Stimulated activated naive CD4-positive, alpha-beta T cell treated with Interleukin-2 at 50 U/mL for 16 hours (primary cell): ENCODE measurements at places on chromosomes 2 and 18.
A peak's percentile ranks its signal among the peaks of the same experiment; 100 is the strongest.

GRCh38 chr2:45700407-45701013 is 49.0 kb downstream of the PRKCE start:
- DNase-seq = no peak

DNA sequence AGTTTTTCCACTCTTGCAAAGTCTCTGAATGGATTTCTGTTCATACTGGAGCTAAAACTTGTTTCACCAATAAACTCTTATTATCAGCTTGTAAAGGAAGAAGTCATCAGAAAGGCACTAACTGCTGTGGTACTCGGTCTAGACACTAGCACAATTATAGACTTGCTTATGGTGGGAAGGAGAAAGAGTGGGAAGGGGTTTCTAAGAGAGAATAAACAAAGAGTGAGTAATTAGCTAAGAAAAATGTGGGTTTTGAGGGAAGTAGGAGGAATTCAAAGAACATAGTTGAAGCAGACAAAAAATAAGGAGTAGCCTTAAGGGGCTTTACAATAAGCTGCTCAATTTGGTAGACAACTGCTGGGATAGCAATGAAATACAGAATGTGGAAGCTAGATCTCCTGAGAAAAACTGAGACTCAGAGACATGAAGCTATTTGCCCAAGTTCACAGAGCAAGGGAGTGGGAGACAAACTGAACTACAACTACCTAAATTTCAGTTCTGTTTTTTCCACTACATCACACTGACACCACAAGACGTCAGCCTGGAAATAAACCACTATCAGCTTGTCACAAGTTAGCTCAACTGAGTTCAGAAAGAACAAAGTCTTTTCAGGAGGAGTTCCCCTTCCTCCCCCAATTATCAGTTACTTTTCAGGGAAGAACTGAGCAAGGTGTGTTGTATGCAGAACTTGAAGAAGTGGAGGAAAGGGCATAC is 59.7 kb downstream of the MAP4K3 start:
- DNase-seq = no peak

- no peak for DNase-seq
These were observed 144.4 kb downstream of the DYSF start for GRCh38 chr2:71597756-71598155.

DNA sequence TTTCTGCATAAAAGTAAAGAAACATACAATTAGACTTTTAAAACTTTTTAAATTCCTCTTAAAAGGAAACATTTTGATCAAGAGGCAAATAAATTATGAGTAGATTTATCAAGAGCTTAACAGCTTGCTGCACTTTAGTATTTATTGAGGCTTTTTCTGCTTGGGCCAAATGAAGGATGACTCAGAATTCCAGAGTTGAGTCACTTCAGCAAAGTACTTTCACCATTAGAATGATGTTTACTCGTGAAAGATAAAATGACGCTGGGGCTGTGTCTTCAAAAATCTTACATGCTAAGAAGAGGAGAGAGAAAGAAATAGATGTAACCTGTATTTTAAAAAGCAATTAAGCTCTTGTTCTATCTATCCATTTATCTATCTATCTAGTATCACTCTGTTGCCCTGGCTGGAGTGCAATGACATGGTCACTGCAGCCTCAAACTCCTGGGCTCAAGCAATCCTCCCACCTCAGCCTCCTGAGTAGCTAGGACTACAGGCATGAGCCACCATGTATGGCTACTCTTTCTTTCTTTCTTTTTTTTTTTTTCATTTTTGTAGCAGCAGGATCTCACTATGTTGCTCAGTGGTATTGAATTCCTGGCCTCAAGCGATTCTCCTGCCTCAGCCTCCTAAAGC is 75.3 kb upstream of the RIOK3 start:
- no peak for DNase-seq

DNA sequence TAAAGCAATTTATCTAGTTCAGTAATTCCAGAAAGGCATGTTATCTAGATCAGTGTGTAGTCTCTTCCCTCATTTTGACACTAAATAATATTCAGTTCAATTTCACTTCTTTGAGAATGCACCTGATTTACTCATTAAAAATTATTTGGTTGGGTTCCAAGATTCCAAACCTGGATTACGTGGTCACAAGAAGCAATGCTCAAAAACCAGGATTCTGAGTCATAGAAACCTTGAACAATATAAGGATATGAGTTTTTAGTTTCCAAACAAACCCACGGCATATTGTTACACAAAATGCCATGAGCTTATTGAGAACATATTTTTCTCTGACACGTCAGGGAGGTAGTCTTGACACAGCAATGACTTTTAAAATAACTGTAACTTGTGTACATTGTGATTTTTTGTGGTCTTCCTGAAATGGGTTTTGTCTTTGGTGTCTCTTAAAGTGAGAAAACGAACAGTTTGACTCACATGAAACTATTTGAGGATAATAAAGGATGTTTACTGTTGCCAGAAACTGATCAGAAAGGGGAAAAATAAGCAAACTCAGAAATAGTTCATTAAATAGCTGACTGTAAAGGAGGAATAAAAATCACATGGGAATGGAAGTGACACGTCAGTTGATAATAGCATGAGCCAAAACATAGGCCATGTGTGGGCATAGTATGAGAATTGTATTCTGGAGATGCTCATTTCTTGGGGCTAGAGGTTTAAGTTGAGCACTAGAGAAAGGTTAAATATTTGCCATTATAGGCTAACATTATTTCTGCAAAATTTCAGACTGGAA is 617.7 kb upstream of the CDH2 start:
- no peak for DNase-seq

DNA sequence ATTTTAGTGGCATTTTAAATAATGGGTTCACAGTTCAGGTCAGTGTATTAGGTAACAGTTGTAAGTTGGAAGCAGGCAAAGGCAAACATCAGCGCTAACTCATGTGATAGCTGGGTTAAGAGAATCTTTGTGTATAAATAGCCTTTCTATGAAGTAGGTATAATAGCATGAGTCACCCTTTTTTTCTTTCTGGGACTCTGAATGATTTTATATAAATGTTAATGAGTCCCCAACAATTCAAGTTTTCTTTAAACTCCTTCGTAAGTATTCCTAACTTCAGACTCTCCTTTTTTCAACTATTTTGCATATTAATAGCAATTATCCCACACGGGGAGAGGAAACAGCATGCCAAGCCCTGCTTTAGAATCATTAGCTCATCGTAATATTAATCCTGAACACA is 384.3 kb downstream of the PIK3C3 start:
- DNase-seq = no peak

- no peak for DNase-seq
These were observed 573.7 kb downstream of the ARHGAP15 start for GRCh38 chr2:143702931-143703330.

DNA sequence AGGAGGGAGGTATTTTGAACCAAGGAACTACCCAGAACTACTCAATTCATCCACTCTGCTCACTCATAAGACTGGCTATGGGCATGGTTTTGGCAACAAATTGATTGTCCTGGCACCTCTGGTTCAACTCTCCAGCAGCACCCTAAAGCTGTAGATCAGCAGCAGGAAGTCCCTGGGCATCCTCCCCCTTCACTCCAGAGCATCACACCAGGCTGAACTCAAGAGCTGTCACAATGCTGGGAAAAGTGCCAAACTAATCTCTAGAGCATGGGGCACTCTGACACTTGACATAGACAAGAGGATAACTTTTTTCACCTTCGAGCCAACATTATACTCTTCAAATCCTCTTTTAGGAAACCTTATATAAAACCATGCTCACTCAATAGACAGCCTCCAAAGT is 154.1 kb upstream of the RBBP8 start:
- no peak for DNase-seq

DNA sequence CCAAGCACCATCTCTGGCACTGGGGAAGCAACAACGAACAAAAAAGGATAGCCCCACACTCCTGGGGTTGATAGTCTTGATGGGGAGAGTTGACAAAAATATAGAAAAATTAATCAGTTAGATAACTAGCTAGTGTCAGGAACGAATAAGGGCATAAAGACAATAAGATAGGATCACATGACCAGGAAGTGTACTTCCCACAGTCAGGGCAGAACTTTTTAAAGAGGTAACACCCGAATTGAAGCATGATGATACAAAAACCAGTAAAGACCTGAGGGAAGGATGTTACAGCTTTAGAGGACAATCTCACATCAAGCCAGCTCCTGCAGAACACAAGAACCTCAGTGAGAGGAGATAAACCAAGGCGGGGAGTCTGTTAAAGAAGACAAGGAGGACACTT is 295.4 kb upstream of the CRIM1 start:
- DNase-seq = no peak

- no peak for DNase-seq
These were observed 251.0 kb upstream of the RAB12 start for GRCh38 chr18:8358033-8358765.

GRCh38 chr18:4084382-4084900 is 370.7 kb downstream of the DLGAP1 start:
- no peak for DNase-seq

- no peak for DNase-seq
These were observed 138.6 kb upstream of the CHAC2 start for GRCh38 chr2:53629001-53629400.

DNA sequence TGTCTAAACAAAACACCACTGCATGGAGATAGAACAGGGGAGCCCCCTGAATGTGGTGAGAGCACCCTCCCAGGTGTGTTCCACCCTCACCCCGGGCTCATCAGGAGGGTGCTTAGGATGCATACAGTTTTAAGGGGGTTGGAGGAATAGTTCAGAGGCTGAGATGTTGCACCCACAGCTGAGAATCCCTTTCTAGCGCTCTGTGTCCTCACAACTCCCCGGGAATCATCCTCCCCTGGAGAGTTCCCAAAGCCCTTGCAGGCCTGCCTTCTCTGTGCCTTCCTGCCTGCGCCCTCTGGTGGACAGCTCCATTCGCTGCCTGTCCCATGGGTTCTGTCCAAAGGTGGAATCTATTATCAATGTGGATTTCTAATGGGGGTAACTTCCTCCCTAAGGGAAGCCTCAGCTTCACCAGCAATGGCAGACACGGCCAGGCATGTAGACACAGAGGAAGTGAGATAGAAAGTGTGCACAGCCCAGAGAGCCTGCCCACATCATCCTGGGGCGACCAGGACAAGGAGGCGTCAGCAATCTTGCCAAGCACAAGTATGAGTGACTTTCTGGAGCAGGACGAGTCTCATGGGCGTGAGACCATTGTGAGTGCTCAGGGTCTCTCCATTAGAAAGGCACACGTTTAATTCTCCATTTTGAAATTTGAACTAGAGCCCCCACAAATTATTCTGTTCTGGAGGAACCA is 1.2 kb upstream of the UGT1A5 start:
- DNase-seq = peak; percentile 50

DNA sequence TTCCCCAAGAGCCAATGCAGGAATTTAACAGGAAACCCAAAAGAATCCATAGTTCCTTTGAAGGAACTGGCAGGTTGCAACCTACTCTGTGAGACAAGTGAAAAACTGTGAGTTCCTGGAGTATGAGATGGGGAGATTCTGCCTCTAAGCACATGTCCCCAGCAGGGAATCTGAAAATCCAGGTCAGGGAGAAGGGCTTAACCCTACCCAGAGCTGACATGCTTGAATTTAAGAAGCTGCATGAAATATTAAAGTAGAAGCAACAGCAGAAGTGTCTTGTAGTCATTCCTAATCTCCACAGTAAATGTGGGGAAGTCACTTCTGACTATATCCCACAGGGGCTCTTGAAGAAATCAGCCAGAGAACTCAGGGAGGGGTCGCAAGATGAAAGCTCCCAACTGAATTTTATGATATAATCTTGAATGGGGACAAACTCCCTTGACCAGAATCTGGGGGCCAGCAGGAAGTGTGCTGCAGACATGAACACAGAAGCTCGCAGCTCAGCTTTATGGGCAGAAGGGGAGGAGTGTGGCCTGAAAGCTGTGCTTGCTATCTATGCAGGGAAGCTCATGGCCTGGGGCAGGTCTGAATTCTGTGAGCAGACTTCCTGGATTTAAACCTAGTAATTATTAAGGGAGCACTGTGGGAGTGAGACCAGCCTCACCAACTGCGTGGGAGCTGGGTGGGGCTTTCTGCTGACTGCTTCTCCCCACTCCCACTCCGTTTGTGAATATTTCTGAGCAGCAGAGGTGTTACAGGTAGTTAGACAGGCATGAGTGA is 184.1 kb upstream of the KYNU start:
- DNase-seq = no peak

DNA sequence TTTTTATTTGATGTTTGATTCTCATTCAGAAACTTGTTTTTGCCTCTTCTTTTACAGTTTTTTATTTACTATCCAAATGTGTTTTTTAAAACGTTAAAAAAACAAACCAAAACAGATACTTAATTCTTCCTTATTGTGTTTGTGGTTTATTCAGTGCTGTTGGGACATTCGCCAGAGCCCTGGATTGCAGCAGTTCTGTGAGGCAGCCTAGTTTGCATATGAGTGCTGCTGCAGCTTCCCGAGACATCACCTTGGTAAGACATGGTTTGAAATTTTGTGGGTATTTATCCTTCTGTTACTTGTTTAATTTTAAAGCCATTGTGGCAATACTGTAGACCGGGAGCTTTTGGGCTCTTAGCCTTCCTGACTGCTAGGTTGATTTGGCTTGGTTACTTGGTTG is 91.2 kb downstream of the MTA3 start:
- DNase-seq = no peak

DNA sequence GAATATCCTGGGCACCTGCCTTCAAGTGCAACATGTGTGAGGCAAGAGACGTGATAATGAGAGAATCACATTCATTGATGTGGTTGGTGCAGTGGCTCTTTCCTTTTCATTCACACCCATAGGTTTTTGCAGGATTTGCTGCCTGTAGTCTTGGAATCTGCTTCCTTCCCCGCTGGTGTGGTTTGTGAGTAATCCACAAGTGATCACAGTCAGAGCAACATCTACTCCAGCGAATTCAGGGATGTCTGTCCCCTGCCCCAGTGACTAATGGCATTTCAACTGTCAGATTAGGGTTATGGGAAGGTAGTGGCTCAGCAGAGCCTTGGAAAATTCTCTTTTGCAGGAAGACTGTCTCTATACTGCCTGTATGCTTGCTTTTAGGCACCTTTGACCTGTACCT is 225.5 kb upstream of the RBMS1 start:
- DNase-seq = no peak
